Kidney epithelial cell (primary cell): ENCODE measurements at places on chromosomes 2 and 18. TPM values are rescaled to one million over a fixed set of nuclear protein-coding genes. Genes with fewer than 3 reads are reported as not detected.

MGAT5 gene
- total RNA-seq, result 32.5 and 38.3 TPM in 2 replicates

RNU2-63P gene
- not detected in 2 replicates for total RNA-seq

COL4A4 gene
- 3.4 and 4.0 TPM in 2 replicates for total RNA-seq

GRCh38 chr2:161068670-161069069, 91.6 kb upstream of the TANK start:
- no peak for DNase-seq

DNA sequence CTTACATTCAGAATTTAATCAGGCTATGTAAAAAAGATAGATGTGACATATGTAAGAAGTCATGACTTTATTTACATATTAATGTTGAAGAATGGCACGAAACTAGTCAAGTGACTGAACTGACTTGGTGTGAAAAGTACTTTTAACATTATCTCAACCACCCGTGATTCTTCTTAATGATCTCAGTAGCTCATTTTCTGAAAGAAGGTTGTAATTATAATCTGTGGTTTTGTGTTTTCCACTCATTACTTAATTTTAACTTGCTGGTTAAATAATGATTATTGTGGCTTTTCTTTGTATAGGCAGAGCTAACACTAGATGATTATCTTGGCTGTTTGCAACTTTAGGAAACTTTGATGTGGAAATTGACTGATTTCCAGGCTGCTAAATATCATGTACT, 18.5 kb downstream of the KCNJ13 start:
- DNase-seq, result no peak
